ENCODE measurements at places on chromosomes 5 and 9. TPM values are rescaled to one million over a fixed set of nuclear protein-coding genes. Genes with fewer than 3 reads are reported as not detected.

The INSYN2B gene
- total RNA-seq, result not detected

The PNPLA7 gene
- 1.0 TPM for total RNA-seq

The ITK gene
- total RNA-seq, result 0.40 TPM

The ACOT12 gene
- total RNA-seq, result not detected

The ATG12 gene
- 18.5 TPM for total RNA-seq

The NAA35 gene
- total RNA-seq, result 17.3 TPM

The GFRA3 gene
- not detected for total RNA-seq

The TMEM232 gene
- total RNA-seq, result 0.56 TPM

The TJP2 gene
- 113 TPM for total RNA-seq

The CD14 gene
- total RNA-seq, result 6.7 TPM

Measured in esophagus mucosa (tissue), 1 donor.